ENCODE measurements at places on chromosomes 5 and 9. TPM values are rescaled to one million over a fixed set of nuclear protein-coding genes. Genes with fewer than 3 reads are reported as not detected.

- DNase-seq = no peak
- H3K36me3 ChIP-seq = no peaks in the 10 kb centered on the region
- no peaks in the 10 kb centered on the region for H3K4me1 ChIP-seq
- no peaks in the 10 kb centered on the region for H3K27me3 ChIP-seq
These were observed 18.2 kb upstream of the SPOUT1 start for GRCh38 chr9:128847803-128848202.

CYLC2 gene
- not detected for total RNA-seq

GRCh38 chr9:116860509-116861120 lies 173.5 kb downstream of the TRIM32 start:
- no peak overlapping the region for H3K4me3 ChIP-seq
- H3K4me1 ChIP-seq = no peaks in the 10 kb centered on the region
- H3K27ac ChIP-seq = no peak overlapping the region
- no peaks in the 10 kb centered on the region for H3K36me3 ChIP-seq
- no peaks in the 10 kb centered on the region for H3K27me3 ChIP-seq

- DNase-seq = no peak
- no peaks in the 10 kb centered on the region for H3K27me3 ChIP-seq
- H3K4me1 ChIP-seq = no peaks in the 10 kb centered on the region
- H3K27ac ChIP-seq = no peak overlapping the region
- H3K36me3 ChIP-seq = no peaks in the 10 kb centered on the region
These were observed 56.2 kb upstream of the ZNF622 start for GRCh38 chr5:16521521-16522483.

DNA sequence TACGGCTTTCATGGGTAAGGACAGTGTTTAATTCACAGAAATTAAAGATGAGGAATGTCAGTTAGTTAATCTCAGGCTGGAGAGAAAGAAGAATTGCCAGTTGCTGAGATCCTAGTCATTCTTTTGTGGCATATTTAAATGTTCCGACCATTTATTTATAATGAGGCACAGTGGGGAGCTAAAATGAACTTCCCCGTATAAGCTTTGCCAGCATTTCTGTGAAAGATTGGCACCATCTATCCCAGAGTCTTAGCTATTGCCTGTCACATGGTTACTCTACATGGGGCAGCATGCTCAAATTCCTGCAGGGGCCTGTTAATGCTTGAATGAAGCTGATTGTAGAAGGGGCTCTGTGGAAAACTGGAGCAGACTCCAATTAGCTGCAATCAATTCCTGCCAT lies 314.1 kb downstream of the PRELID2 start:
- no peaks in the 10 kb centered on the region for H3K36me3 ChIP-seq
- H3K4me1 ChIP-seq = no peaks in the 10 kb centered on the region
- DNase-seq = no peak
- no peak overlapping the region for H3K4me3 ChIP-seq

DNA sequence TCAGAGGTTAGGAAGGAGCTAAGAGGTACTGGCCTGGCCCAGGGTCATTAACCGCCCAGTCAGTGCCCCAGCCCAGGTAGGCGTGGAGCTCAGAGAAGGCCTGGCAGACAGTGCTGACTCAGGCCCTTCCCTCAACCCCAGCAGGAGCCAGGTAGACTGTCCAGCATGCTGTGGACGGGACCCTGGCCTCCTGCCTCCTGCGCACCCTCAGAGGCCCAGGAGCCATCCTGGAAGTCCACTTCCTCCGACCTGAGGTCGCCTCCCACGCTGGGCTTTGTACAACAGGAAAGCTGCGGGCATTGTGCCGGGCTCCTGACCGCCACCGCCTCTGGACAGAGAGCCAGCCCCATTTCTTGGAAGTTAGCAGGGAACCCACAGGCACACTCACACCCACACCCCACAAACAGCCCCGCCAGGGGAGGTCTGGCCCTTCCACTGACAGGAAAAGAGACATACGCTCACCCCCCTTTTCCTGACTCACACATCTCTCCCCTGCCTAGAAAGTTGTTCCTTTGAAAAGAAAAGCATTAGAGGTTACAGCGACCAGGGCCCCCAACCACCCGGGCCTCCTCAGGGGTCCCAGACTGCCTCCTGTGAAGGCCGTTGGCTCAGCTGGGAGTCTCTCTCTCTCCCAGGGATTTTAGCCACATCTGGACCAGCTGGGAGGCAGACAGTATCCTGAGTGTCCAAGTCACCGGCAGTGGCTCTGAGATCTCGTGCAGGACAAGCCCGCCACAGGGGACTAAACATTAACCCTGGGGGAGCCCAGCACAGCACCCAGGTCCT lies 7.7 kb downstream of the RALGDS start:
- H3K4me1 ChIP-seq = peaks cover 56% of the 10 kb centered on the region
- H3K27me3 ChIP-seq = no peaks in the 10 kb centered on the region
- no peak overlapping the region for H3K4me3 ChIP-seq

DNA sequence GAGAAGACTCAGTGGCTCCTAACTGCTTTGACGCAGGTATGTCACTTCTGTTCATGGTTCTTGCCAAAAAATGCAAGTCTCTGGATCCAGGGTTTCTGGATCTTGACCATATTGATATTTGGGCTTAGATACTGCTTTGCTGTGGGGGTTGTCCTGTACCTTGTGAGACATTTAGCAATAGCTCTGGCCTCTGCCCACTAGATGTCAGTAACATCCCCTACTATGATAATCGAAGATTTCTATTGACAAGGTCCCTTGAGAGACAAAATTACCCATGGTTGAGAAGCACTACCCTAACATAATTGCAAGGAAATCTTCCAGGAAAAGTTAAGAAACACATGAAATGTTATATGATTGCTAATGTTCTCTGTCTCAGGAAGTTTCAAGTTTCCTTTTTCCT lies 285.4 kb downstream of the TMEM232 start:
- H3K27ac ChIP-seq = no peak overlapping the region
- no peaks in the 10 kb centered on the region for H3K27me3 ChIP-seq
- DNase-seq = no peak
- H3K36me3 ChIP-seq = no peaks in the 10 kb centered on the region
- no peak overlapping the region for H3K4me3 ChIP-seq
- peaks cover 14% of the 10 kb centered on the region for H3K4me1 ChIP-seq

- no peaks in the 10 kb centered on the region for H3K27me3 ChIP-seq
- H3K4me1 ChIP-seq = no peaks in the 10 kb centered on the region
- no peak overlapping the region for H3K4me3 ChIP-seq
- DNase-seq = no peak
- no peak overlapping the region for H3K27ac ChIP-seq
These were observed 23.0 kb upstream of the NR3C1 start for GRCh38 chr5:143426437-143426991.

GRCh38 chr9:73810585-73811215 lies 659.0 kb downstream of the ANXA1 start:
- no peaks in the 10 kb centered on the region for H3K4me1 ChIP-seq
- no peak overlapping the region for H3K4me3 ChIP-seq
- H3K27ac ChIP-seq = no peak overlapping the region
- no peaks in the 10 kb centered on the region for H3K36me3 ChIP-seq
- no peaks in the 10 kb centered on the region for H3K27me3 ChIP-seq
- DNase-seq = no peak

FSTL4 gene
- 3.2 TPM for total RNA-seq

DNA sequence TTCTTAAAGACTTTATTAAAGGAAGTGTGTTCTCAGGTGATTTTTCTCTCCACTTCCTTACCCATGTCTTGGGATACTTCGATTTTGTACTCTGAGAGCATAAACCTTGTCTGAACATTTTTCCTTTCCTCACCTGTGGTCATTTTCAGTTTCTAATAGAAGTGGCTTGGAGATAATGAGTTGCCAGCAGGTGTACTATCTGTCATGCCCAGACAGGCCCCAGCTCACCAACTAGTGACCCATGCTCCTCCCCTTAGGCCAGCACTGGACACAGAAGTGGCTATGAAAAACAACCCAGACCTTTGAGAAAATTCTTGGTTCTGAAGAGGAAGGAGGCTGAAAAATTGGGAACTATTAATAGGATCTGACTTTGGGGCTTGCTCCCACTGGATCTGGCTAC lies 49.2 kb upstream of the SMIM32 start:
- no peak overlapping the region for H3K27ac ChIP-seq
- no peaks in the 10 kb centered on the region for H3K36me3 ChIP-seq
- no peaks in the 10 kb centered on the region for H3K27me3 ChIP-seq
- DNase-seq = no peak
- no peaks in the 10 kb centered on the region for H3K4me1 ChIP-seq

GRCh38 chr9:121187636-121188305 lies 13.9 kb downstream of the RAB14 start:
- no peaks in the 10 kb centered on the region for H3K27me3 ChIP-seq
- H3K27ac ChIP-seq = no peak overlapping the region
- no peaks in the 10 kb centered on the region for H3K36me3 ChIP-seq
- no peak for DNase-seq

- no peak overlapping the region for H3K27ac ChIP-seq
- no peaks in the 10 kb centered on the region for H3K4me1 ChIP-seq
- no peaks in the 10 kb centered on the region for H3K27me3 ChIP-seq
- H3K36me3 ChIP-seq = no peaks in the 10 kb centered on the region
These were observed 25.5 kb upstream of the KCNIP1 start for GRCh38 chr5:170478306-170478705.

SLC1A3 gene
- 84.8 TPM for total RNA-seq

DNA sequence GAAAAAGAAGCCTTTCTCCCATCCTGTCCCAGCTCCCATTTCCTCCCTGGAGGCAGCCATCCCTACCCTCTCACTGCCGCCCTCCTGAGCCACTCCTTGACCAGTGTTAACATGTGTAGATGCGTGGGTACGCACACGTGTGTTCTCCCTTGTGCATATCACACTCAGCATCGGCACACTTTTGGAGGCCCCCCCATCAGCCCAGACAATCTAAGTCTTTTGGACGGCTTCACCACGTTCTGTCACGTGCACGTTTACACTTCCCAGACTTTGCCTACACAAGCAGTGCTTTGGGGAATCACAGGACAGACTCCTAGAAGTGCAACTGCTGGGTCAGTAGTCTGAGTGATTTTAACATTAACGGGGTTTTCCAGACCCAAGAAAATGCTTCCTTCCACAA lies 18.0 kb downstream of the HRH2 start:
- no peaks in the 10 kb centered on the region for H3K4me1 ChIP-seq
- H3K27ac ChIP-seq = no peak overlapping the region
- H3K36me3 ChIP-seq = no peaks in the 10 kb centered on the region

LRRC19 gene
- total RNA-seq = not detected

- H3K27me3 ChIP-seq = no peaks in the 10 kb centered on the region
- H3K4me3 ChIP-seq = no peak overlapping the region
- no peaks in the 10 kb centered on the region for H3K4me1 ChIP-seq
These were observed 303.7 kb downstream of the CCDC171 start for GRCh38 chr9:15856591-15856990.

DNA sequence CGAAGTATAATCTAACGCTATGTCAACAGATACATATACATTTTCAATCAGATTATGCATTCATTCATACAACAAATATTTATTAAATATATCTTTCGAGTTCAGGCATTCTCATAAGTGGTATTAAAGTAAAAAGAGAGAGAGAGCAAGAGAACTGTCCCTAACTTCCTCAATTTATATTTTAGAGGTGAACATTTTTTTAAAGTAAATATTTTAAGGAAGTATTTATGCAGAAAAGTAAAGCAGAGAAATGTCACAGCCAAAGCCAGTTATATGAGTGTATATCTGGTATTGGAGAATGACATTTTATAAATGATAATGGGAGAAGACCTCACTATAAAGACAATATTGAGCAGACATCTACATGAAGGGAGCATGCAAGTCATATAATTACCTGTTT lies 667.3 kb upstream of the CDH9 start:
- no peak for DNase-seq
- no peaks in the 10 kb centered on the region for H3K27me3 ChIP-seq
- H3K4me1 ChIP-seq = peaks cover 12% of the 10 kb centered on the region
- no peak overlapping the region for H3K27ac ChIP-seq
- H3K36me3 ChIP-seq = no peaks in the 10 kb centered on the region

Measured in adrenal gland (tissue), 19 donors.